A172 (cell line): ENCODE measurements at places on chromosomes 3 and 15. TPM values are rescaled to one million over a fixed set of nuclear protein-coding genes. Genes with fewer than 3 reads are reported as not detected.

UPK1B gene
- not detected in 2 replicates for total RNA-seq

DNA sequence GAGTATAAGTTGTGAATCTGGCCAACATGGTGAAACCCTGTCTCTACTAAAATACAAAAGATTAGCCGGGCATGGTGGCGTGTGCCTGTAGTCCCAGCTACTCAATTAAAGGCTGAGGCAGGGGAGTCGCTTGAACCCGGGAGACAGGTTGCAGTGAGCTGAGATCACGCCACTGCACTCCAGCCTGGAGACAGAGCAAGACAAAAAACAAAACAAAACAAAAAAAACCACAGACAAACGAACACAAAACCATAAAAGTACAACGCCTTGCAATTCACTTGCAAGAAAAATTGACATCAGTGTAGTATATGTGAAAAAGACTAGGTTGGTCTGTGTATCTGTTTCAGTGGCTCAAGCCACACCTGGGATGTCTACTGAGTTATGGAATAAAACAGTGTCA is 29.9 kb upstream of the CCDC80 start:
- no peak for DNase-seq

DNA sequence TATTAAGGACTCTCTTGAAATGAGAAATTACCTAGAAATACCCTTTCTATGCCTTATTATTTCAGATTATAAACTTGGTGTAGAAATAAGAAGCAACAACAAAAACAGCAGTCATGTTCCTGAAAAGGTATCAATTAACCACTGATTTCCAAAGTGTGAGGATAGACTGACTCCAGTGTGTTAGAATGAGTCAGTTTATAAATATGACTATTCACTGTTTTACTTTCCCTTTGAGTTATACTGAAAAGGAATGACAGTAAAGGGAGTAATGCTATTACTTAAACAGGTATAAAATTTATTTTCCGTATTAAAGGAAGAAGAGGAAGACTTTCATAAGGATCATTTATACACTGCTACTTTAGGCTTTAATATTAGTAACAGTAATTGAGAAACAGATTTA is 12.9 kb downstream of the GMNC start:
- no peak for DNase-seq

- DNase-seq = no peak
Observed at GRCh38 chr3:4355401-4356219, 52.4 kb downstream of the SETMAR start.

DNA sequence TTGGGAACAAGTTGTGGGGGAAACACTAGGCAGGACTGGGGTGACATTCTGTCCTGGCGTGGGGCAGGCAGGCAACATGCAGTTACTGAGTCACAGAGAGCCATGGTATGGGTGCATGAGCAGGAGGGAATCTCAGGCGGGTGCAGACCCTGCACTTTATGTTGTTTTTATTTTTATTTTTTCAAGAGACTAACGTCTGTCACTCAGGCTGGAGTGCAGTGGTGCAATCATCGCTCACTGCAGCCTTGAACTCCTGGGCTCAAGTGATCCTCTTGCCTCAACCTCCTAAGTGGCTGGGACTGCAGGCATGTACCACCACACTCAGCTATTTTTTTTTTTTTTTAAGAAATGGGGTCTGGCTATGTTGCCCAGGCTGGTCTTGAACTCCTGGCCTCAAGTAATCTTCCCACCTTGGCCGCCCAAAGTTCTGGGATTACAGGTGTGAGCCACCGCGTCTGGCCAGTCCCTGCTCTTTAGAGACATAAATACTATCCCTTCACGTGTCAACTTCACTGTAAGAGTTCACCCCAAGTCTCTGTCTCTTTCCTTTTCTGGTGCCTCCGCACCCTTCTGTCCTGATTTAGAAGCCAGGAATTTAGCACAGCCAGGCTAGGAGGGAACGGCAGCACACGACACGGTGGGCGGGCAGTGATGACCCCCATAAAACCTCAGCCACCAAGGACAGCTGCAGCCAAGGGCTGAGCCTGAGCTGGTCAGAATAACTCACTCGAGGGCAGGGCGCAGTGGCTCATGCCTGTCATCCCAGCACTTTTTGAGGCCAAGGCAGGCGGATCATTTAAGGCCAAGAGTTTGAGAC is 72.8 kb upstream of the IQSEC1 start:
- DNase-seq = no peak

- no peak for DNase-seq
Observed at GRCh38 chr15:95662638-95663037, 667.9 kb upstream of the NR2F2 start.

DNA sequence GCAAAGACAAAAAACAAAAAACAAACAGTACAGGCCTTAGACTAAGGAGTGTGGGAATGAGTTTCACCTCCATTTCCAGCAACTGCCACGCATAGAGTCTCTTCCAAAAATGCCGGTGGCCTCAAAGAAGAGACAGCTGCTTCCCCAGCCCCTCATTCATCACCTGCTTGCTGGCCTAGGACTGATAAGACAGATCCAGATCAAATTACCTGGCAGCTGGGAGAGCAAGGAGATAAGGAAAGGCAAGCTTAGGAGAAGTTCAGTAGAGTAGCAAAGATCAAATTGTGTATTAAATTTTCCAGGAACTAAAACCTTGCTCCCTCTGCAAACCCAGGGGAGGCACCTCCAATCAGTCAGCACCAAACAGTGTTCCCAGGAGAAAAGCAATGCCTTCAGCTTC is 325.8 kb upstream of the CTNNB1 start:
- DNase-seq = no peak

DNA sequence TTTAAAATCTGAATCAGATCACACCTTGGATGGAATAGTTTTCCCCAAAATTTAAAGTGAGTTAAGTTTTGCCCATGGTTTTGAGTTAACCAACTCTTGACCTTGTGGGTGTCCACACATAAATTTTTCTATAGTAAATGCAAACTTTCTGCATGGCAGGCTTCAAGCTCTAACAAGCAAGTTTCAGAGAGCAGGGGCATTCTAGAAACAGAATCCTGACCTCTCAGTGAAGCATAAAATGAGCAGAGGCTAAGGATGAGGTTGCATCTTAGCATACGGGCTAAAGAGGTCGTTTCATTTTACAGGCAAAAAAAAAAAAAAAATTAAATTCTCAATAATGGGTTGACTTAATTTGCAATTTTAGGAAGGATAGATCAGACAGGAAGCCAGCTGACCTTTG is 32.1 kb downstream of the CDC25A start:
- DNase-seq = no peak

DNA sequence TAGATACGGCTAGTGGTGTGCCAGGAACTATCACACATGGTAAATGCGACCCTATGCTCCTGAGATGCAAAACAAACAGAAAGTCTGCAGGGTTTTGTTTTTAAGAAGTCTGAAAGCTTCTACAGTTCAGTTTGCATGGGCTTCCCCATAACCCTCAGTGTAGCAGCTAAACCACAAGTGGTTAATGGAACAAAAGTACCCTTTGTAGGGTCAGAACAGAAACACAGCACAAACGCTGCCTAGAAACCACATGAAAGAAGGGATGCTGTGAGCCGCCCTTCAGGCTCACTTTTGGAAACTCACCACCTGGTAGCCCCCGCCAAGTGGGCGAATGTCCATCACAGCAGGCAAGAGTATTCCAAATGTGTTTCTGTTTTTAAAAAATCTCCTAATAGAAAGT is 46.2 kb downstream of the CTDSPL start:
- DNase-seq = no peak

DNA sequence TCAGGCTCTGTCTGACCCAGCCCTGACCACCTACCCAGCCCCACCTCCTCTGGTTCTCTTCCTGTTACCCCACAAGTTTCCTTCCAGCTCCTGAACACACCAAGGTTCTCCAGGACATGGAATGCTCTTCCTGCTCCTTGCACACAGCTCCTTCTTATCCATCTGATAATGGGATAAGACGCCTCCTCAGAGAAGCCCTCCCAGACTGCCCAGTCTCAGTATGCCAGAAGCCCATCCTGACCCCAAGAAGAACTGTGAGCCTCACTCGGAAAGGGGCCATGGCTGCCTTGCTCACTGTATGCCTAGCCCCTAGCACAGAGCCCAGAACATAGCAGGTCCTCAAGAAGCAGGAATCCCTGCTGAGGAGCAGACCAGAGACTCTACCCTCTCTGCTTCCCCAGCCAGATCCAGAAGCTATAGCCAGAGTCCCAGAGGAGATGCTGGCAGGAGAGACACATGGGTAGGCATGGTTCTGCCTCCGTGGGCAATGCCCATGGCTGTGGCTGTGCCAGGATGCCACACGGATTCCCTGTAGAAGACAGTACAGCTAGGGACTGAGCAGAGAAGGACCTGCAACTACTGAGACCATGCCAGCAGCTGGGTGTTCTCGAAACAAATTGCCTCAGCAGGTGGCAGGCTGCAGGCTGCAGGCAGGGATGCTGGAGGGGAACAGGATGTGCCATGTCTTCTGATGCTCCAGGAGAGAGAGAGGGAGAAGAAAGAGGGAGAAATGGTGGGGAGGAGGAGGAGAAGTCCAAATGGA is 74.0 kb upstream of the LINGO1 start:
- no peak for DNase-seq

POLR2H gene
- 182 and 190 TPM in 2 replicates for total RNA-seq

GRCh38 chr3:105906836-105907235 is 38.0 kb upstream of the CBLB start:
- no peak for DNase-seq
